ENCODE measurements at places on chromosomes 16 and 17. TPM values are rescaled to one million over a fixed set of nuclear protein-coding genes. Genes with fewer than 3 reads are reported as not detected.

CMTM2 gene
- 1,249 TPM for polyA plus RNA-seq

CD2BP2 gene
- polyA plus RNA-seq = 52.5 TPM

AIPL1 gene
- polyA plus RNA-seq = 0.49 TPM

FGF11 gene
- polyA plus RNA-seq = 4.6 TPM

- DNase-seq = no peak
These were observed 47.5 kb downstream of the NT5M start for GRCh38 chr17:17350491-17351355.

DNA sequence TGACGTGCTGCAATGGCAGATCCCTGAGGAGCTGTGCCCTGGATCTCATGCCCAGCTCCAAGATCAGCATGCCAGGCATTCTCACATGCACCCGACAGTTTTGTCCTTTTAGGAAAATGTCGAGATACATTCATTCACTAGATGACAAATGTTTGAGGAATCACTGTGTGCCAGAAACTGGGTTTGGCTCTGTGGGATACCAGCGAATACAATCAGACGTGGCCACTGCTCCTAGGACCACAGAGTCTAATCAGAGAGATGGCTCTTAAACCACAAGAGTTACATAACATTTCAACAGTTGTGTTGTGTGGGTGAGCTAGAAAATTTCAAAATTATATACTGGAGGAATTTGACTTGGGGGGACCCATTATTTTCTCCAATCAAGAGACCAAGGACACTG, 579.7 kb downstream of the CDH13 start:
- DNase-seq = no peak

- no peak for DNase-seq
These were observed 8.2 kb downstream of the ARL4D start for GRCh38 chr17:43406676-43407645.

DNA sequence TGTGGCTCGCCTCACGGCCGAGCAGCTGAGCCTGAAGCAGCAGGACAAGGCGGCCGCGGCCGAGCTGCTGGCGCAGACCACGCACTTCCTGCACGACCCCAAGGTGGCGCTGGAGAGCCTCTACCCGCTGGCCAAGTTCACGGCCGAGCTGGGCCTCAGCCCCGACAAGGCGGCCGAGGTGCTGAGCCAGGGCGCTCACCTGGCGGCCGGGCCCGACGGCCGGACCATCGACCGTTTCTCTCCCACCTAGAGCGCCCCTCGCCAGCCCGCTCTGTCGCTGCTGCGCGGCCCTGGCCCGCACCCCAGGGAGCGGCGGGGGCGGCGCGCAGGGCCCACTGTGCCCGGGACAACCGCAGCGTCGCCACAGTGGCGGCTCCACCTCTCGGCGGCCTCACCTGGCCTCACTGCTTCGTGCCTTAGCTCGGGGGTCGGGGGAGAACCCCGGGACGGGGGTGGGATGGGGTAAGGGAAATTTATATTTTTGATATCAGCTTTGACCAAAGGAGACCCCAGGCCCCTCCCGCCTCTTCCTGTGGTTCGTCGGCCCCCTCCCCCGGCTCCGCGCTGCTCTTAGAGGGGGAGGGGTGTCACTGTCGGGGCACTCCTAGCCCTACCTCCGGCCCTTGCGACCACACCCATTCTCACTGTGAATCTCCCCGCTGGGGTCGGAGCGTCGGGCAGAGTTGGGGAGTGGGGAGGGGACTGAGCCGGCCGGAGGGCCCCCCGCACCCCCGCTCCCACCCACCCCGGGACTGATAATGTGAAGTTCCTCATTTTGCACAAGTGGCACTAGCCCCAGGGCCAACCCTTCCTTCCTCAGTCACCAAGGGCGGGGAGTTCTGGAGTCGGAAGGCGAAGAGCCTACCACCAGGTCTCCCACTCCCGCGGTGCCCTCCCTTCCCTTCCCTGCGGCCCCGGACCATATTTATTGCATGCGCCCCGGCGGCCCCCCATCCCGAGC, 4.0 kb downstream of the HIC1 start:
- DNase-seq = peak; percentile 73

DNA sequence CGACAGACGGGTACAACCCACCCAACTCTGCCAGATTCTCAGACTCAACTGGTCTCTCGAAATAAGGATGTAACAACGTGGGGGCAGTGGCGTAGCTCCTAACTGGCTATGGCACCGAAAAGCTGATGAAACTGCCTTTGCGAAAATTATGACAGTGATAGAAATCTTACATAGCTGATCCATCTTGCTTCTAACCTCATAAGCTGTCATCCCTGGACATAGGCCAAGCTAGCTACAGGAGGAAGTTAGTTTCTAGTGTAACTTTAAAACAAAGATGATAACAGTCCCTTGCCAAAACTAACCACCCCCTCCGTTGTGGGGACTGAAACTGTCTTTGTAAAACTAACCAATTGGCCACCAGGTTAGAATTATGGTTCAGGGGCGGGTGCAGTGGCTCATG, 220.1 kb downstream of the SLC39A11 start:
- no peak for DNase-seq

Data from testis (tissue), 5 donors.